ENCODE measurements at places on chromosomes 4 and X.

DNA sequence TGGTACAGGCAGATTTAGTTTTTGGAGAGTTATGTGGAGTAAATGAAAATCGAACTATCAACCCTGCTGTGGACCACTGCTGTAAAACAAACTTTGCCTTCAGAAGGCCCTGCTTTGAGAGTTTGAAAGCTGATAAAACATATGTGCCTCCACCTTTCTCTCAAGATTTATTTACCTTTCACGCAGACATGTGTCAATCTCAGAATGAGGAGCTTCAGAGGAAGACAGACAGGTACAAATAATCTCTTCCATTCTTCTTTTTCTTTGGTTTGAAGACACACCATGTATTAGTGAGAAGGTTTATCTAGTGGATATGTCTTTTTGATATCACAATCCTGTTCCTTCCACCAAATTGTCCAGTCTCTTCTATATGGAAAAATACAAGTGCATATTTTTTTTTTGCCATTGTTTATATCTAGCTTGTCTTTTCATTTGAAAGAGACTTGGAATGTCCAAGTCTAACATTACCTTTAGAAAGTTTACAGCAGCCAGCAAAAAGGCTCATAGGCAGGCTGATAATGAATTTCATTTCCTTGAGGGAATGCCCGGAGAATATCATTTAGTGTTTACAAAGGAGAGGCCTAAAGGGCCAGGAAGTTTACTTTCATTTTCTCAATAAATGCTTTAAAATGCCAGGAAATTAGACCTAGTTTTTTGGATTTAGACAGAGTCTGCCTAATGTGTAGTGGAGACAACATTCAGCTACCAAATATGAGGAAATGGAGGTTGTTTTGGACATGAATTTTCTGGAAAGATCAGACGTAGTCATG lies 18.6 kb downstream of the AFM start:
- DNase-seq: no peak

- DNase-seq: no peak
These were observed 205.7 kb downstream of the CAMK2D start for GRCh38 chr4:113555868-113556267.

- DNase-seq: no peak
These were observed 272.5 kb downstream of the ARHGAP10 start for GRCh38 chr4:148004228-148004857.

- DNase-seq: peak; percentile 82
These were observed 364.9 kb downstream of the ZNF674 start for GRCh38 chrX:46180258-46180687.

DNA sequence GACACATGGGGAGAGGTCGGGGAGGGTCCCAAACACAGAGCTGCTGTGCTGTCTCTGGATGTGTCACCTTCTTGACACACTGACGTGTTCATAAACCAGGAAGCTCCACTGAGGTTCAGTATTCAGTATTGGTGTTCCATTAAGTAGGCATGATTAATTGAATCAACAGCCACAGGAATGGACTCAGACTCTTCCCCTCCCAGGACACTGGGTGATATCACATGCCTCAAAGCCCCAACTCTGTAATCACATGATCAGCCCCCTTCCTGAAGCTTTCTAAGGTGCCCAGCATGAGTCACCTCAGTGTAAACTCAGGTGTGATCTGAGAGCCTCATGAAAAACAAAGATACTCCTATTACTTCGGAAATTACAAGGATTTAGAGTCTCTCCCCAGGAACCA lies 21.1 kb upstream of the HNRNPD start:
- no peak for DNase-seq

GRCh38 chrX:109793191-109793590 lies 60.1 kb upstream of the ACSL4 start:
- no peak for DNase-seq

DNA sequence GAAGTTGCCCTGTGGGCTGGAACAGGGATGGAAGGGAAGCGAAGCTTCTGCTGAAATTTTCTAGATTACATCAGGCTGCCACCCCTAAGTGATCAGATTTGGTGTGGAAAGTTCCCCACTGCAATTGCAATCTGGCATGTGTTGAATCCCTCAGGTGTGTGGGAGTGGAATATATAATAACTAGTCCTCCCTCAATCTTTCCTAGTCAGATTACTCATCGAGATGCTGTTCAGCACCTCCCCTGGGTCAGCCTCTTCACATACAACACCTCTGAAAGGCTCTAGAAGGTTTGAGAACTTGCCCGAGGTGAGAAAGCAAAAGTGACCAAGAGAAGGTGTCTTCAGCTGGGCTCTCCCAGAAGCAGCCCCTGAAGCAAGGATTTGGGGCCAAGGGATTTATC lies 336.8 kb downstream of the BCOR start:
- DNase-seq: no peak

DNA sequence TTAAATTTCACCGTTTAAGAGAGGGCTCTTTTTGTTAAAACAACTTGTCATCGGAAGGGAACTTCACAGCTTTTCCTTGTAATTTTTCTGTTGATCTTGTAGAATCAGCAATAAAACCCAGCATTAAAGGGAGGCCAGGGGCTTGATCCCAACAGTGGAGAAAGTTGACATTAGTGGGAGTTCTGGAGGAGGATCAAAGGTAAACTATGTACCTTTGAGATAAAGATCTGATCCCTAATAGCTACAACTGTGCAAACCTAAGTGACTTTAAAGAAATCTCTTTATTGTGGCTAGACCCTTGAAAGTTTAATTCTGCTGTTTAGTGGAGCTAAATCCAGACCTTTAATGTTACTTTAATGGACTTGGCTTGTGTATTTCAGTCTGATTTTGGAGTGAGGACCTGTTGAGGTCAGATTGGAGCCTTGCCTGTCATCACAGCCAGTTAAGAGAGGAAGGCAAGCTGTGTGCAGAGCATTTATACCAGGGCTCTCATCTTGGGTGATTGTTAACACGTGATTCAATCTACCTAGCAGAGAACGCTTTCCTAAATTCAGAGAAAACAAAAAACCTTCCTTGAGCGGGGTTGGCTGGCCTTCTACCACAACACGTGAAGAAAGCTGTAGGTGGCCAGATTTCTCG lies 1.7 kb downstream of the DOCK11 start:
- no peak for DNase-seq

DNA sequence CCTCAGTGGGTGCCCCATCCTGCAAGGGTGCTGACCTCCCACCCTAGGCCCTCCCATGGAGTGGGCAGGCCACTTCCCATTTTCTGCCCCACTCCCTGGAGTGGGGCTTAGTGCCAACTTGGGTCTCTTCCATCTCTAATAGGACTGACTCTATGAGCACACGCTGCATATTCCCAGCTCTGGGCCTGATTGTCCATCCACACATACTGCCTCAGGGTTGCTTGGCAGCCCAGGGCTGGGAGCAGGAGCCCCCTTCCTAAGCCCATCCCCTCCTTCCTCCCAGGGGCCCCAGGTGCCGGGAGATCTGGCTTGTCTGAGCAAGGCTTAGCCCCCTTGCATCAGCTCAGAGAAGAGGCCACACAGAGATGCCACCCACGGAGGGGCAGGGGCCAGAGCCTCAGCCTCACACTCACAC lies 55.1 kb downstream of the PJA1 start:
- DNase-seq: no peak

DNA sequence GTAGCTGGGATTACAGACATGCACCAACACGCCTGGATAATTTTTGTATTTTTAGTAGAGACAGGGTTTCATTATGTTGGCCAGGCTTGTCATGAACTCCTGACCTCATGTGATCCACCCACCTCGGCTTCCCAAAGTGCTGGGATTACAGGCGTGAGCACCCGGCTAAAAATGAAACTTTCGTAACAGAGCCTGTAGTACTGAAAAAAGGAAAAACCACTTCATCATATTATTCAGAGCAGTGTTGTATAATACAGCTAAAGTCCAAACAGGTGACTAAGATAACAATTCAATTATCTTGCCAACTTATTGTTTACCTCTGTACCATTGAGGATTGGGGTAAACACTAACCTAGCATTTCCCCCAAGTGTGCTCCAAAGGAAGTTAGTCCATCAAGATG lies 43.9 kb upstream of the HPRT1 start:
- DNase-seq: no peak

DNA sequence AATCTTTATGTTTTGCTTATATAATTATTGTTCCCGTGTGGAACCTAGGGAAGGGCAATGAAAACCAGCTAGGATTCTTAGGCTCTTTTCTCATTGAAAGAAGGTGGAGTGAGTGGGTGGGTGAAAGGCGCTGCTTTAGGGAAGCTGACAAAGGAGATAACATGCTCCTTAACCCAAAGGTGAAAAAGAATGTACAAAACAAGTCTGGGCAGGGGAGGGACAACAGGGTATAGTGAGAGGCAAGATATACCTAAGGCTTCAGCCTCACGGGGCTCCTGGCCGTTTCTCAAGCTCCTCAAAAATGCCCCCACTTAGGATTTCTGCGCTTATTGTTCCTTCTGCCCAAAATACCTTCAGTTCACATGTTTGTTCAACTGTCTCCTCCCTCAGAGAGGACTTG lies 1.8 kb downstream of the SH2D1A start:
- no peak for DNase-seq

- no peak for DNase-seq
These were observed 24.5 kb upstream of the SPP1 start for GRCh38 chr4:87950936-87951511.

GRCh38 chr4:53150631-53151488 lies 215.0 kb downstream of the SCFD2 start:
- no peak for DNase-seq

DNA sequence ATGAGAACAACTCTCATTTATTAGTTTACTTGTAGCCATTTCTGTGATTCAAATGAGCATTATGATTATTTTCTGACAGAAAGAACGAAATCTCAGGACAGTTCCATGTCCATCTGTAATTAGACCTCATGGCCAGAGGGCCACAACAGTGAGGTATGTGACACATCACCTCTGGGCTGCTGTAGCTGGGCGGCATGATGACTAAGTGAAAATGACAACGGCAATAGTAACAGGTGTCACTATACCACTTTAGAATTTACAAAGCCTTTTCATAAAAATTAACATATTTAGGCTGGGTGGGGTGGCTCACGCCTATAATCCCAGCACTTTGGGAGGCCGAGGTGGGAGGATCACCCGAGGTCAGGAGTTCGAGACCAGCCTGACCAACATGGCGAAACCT lies 252.6 kb downstream of the CBR4 start:
- DNase-seq: no peak

DNA sequence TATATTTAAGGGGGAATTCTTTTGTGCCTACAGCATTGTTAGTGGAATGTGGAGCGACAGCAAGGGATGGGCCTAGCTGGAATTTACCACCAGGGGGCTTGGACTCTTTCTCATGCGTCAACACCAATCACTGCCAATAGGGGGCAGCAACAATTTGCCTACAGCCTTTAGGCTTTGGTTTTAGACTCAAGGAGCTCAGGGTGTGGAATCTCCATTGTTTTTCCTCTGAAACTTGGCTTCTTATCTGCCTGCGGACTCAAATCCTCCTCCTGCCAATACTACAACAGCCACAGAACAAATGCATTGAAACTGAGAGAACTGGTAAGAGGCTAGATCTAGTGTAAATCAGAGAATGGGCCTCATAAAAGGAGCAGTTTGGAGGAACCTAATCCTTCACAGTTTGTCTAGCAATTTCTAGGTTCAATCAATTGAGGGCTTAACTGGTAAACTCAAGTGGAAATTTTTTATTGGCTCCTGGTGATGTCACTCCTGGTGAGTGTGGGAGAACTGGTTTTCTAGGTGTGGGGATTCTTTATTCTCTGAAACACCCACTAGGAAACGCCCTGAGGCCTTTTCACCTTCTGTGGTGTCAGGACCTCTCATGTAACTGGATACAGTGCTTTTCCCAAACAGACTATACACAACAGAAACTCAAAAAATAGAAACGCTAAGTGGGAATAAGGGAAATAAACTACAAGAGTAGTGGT lies 27.9 kb upstream of the TMSB4X start:
- peak; percentile 1 for DNase-seq

GRCh38 chrX:106450405-106450804 lies 161.4 kb upstream of the RADX start:
- no peak for DNase-seq

GRCh38 chr4:8152865-8153257 lies 5.8 kb downstream of the ABLIM2 start:
- DNase-seq: no peak

GRCh38 chr4:119656342-119656741 lies 27.7 kb upstream of the PDE5A start:
- no peak for DNase-seq

- DNase-seq: no peak
These were observed 65.7 kb downstream of the CLCN5 start for GRCh38 chrX:49988143-49988542.

DNA sequence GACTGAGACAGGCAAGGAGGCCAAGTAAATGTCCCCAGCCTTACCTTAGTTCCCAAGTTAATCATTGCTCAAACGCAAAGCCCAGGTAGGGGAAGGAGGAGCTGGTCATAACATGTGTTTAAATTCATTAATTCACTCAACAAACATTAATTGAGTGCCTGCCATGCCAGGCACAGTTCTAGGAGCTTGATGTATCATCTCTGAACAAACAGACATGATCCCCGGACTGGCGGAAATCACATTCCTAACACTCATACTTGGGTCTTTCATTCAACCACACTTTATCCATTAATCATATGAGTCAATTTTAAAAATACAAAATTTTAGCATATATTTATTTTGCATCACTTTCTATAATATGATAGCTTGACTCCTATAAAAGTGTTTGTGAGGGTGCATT lies 335.3 kb upstream of the NOCT start:
- DNase-seq: no peak

- no peak for DNase-seq
These were observed 247.6 kb downstream of the DCLK2 start for GRCh38 chr4:150325872-150326271.

DNA sequence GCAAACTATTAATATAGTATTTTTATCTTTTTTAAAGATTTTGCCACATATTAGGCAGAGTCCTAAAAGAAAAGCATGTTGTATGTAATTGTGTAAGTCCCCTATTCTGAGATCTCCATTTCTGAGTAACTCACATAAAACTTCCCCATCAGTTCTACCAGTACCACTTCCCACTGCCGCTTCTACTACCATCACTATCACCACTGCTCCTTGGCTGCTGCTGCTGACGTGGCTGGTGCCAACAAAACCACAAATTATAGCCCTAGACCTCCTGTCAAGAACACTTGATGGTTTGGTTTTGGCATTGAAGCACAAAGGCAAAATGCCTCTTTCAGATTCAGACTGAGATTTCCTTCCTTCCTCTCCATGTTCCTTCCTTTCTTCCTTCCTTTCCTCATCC lies 106.4 kb downstream of the MMRN1 start:
- DNase-seq: peak; percentile 58

- DNase-seq: peak; percentile 39
These were observed 98.8 kb upstream of the METTL14 start for GRCh38 chr4:118586357-118586790.
